ENCODE measurements at places on chromosomes 1 and 21. TPM values are rescaled to one million over a fixed set of nuclear protein-coding genes. Genes with fewer than 3 reads are reported as not detected.

SPRR2A gene
- not detected for total RNA-seq

SMIM1 gene
- 4.1 TPM for total RNA-seq

TTC22 gene
- total RNA-seq: 8.5 TPM

PRRX1 gene
- total RNA-seq: 6.1 TPM

BEND5 gene
- not detected for total RNA-seq

CD244 gene
- total RNA-seq: 3.4 TPM

LCE3E gene
- total RNA-seq: not detected

DNA sequence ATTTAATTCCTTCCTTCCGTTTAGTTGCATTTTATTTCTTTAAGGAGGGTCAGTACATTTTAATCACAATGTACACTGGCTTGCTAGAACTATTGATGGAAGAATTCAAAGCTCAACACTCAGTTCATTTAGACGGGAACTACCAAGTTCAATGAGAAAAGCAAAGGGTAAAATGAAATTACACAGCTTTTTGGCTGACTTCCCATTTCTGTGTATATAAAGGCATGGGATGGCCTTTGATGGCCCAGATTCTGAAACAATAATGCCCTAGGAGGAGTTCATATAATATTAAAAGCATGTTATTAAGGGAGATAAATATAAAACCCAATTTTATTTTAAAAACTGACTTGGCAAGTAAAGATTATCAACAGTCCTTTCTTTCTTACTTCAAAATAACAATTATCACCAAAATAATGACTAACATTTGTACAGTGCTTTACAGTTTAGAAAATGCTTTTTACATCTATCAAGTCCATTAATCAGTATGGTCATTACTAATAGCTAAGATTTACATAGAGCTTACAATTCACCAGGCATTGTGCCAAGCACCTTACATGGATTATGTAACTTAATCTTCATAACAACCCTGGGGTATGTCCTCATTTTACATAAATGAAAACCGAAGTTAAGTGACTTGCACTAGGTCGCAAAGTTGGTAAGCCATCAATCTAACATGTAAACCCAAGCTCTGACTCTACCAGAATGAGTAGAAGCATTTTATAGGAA, 402.4 kb downstream of the OMA1 start:
- no peaks in the 10 kb centered on the region for H3K4me1 ChIP-seq
- H3K4me3 ChIP-seq: no peak overlapping the region
- DNase-seq: no peak
- H3K27me3 ChIP-seq: no peaks in the 10 kb centered on the region

- no peaks in the 10 kb centered on the region for H3K36me3 ChIP-seq
- no peak overlapping the region for H3K4me3 ChIP-seq
- no peaks in the 10 kb centered on the region for H3K27me3 ChIP-seq
- no peak for DNase-seq
- no peak overlapping the region for H3K27ac ChIP-seq
Observed at GRCh38 chr21:38236232-38236631, 20.6 kb upstream of the KCNJ15 start.

DNA sequence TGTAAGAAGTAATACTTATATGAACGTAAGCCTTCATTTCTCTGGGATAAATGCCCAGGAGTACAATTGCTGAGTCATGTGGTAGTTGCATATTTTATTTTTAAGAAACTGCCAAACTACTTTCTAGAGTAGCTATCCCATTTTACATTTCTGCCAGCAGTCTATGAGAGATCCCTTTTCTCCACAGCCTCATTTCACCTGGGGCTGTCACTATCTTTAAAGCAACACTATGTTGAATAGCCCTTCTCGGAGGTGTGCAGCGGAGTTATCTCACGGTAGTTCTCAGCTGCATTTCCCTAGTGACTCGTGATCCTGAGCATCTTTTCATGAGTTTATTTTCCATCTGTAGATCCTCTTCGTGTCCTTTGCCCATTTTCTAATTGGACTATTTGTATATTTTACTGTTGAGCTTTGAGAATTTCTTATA, 93.4 kb downstream of the ADARB1 start:
- no peaks in the 10 kb centered on the region for H3K27me3 ChIP-seq
- DNase-seq: no peak
- H3K36me3 ChIP-seq: peaks cover 10% of the 10 kb centered on the region
- peaks cover 4% of the 10 kb centered on the region for H3K4me1 ChIP-seq

DNA sequence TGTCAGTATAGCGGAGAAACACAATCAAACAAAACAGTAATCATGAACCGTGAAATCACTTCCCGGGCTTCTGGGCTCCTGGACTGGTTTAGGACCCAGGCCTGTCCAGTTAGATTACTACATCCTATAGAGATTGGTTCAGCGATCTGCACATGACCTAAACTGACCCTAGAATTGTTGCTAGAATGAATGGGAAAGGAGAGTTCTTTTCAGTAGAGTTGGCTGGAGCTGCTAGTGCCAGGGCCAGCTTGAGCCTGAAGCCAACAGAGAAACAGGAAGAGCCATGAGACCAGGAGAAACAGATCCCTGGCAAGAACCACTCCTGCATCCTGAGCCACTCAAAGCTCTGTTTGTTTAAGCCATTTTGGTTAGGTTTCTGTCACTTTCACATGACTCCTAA, 474.3 kb upstream of the C1orf87 start:
- H3K27me3 ChIP-seq: no peaks in the 10 kb centered on the region
- no peak for DNase-seq
- no peak overlapping the region for H3K4me3 ChIP-seq
- no peak overlapping the region for H3K27ac ChIP-seq
- H3K4me1 ChIP-seq: no peaks in the 10 kb centered on the region

- no peak overlapping the region for H3K4me3 ChIP-seq
- DNase-seq: no peak
- H3K36me3 ChIP-seq: no peaks in the 10 kb centered on the region
- no peaks in the 10 kb centered on the region for H3K27me3 ChIP-seq
Observed at GRCh38 chr1:109948285-109948630, 36.3 kb upstream of the AHCYL1 start.

- H3K4me3 ChIP-seq: no peak overlapping the region
- no peaks in the 10 kb centered on the region for H3K36me3 ChIP-seq
- DNase-seq: no peak
- H3K4me1 ChIP-seq: no peaks in the 10 kb centered on the region
Observed at GRCh38 chr1:66035616-66036245, 243.0 kb downstream of the PDE4B start.

DNA sequence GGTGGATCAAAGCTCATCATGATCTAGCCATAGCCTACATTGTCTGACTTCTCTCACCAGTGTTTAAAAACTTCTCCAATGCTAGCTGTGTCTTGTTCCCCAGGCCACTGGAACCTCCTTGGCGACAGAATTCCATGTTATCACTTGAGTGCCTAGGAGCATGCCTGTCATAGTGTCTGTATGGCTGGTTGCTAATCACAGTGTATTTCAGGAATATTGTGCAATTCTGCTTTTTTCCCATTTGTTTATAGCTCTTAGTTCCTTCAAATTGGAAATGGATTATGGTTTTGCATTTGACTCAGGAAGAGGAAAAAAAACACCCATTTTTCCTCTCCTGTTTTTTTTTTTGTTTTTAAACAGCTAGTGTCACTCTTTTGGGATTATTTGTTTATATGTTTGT, 25.5 kb downstream of the ROR1 start:
- H3K27ac ChIP-seq: no peak overlapping the region
- H3K36me3 ChIP-seq: no peaks in the 10 kb centered on the region
- DNase-seq: no peak
- peaks cover 10% of the 10 kb centered on the region for H3K4me1 ChIP-seq

GRCh38 chr1:1775327-1776226, 2.7 kb downstream of the NADK start:
- H3K4me3 ChIP-seq: no peak overlapping the region
- peak; percentile 50 for DNase-seq
- H3K27me3 ChIP-seq: no peaks in the 10 kb centered on the region
- peak overlapping the region; percentile 87 for H3K27ac ChIP-seq
- peaks cover 9% of the 10 kb centered on the region for H3K36me3 ChIP-seq
- peaks cover 66% of the 10 kb centered on the region for H3K4me1 ChIP-seq

DNA sequence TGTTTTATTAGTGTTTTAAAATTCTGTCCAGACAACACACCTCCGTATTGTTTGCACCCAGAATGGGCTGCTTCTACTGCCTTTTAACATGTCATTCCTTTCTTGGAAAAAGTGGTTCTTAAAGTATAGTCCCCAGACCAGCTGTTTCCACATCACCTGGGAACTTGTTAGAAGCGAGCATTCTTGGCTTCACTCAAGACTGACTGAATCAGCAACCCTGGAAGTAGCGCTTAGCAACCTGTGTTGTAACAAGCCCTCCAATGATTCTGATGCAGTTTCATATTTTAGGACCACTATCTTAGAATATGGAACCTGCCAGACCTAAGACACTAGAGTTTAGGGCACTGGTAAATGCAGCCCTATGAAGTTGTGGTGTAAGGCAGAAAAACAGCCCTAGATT, 6.0 kb upstream of the PPIE start:
- no peak for DNase-seq
- H3K4me3 ChIP-seq: no peak overlapping the region
- no peaks in the 10 kb centered on the region for H3K36me3 ChIP-seq
- no peaks in the 10 kb centered on the region for H3K4me1 ChIP-seq
- H3K27ac ChIP-seq: no peak overlapping the region

DNA sequence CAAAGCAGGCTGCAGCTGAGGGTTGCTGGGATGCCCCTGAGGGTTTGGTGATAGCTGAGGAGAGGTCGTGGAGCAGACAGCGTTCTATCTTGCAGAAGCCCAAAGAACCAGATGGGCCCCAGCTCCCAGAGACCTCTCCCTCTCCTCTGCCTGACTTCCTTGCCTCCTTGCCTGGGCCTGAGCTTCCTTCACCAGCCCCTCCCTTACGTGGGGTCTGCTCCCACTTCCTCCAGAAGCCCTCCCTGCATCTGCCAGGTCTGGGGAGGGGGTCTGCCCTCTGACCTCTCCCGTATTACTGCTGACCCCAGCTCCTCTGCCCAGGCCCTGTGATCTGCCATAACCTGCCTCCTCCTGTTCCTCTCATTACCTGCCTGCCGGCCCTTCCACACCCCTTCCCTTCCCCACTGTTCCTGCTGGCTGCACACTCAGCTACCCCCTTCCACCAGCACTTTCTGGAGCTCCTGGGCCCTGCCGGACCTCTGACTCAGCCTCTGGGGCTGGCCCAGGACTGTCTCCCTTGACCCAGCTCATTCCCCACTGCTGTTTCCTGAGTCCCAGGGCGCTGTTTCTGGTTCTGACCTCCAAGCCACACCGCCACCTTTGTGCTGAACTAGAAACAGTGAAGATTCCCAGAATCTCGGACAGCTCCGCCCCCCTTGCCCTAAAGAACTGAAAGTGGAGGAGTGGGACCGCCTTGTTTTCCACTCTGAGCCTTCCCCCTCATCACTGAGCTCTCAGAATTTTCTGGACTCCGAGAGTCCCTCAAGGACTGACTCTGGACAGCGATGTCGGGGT, 237.7 kb upstream of the C1orf174 start:
- no peaks in the 10 kb centered on the region for H3K4me1 ChIP-seq
- no peaks in the 10 kb centered on the region for H3K36me3 ChIP-seq
- H3K4me3 ChIP-seq: no peak overlapping the region
- no peak overlapping the region for H3K27ac ChIP-seq
- DNase-seq: no peak

DNA sequence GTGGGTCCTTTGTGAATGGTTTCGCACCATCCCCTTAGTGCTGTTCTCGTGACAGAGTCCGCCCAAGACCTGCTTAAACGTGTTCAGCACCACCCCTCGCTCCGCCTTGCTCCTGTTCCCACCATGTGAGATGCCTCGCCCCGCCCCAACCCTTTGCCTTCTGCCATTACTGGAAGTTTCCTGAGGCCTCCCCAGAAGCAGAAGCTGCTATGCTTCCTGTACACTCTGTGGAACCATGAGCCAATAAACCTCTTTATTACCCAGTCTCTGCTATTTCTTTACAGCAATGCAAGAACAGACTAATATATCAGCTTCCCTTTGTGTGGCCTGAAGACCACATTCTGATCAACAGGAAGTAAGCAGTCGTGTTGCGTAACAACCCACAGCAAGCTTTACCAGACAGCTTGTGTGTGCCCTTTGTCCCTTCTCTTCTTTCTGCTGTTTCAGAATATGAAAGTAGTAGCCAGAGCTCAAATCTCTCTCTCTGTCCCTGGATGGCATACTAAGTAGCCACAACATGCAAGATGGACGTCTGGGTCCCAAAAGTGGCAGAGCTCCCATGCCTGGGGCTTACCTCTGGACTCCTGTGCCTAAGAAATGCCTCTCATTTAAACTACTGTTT, 14.1 kb downstream of the HENMT1 start:
- H3K36me3 ChIP-seq: no peaks in the 10 kb centered on the region
- H3K4me3 ChIP-seq: no peak overlapping the region
- peak overlapping the region; percentile 87 for H3K27ac ChIP-seq
- peaks cover 21% of the 10 kb centered on the region for H3K4me1 ChIP-seq

DNA sequence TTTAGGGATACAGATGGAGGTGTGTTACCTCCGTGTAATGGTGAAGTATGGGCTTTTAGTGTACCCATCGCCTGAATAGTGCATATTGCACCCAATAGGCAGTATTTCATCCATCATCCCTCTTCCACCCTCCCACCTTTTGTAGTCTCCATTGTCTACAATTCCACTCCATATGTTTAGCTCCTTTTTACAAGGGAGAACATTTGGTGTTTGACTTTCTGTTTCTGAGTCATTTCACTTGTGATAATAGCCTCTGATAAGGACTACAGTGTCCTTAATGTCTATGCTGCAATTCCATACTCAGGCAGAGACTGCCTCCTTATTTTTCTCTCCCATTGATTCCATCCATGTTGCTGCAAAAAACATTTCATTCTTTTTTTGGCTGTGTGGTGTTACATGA, 48.7 kb downstream of the OVGP1 start:
- no peaks in the 10 kb centered on the region for H3K27me3 ChIP-seq
- no peak overlapping the region for H3K4me3 ChIP-seq
- H3K36me3 ChIP-seq: no peaks in the 10 kb centered on the region
- H3K4me1 ChIP-seq: no peaks in the 10 kb centered on the region
- H3K27ac ChIP-seq: no peak overlapping the region
- no peak for DNase-seq

GRCh38 chr21:45471525-45472221, 66.7 kb downstream of the COL18A1 start:
- H3K27me3 ChIP-seq: no peaks in the 10 kb centered on the region
- H3K36me3 ChIP-seq: peaks cover 13% of the 10 kb centered on the region
- peaks cover 17% of the 10 kb centered on the region for H3K4me1 ChIP-seq
- no peak overlapping the region for H3K4me3 ChIP-seq
- H3K27ac ChIP-seq: peak overlapping the region; percentile 66

- no peak overlapping the region for H3K4me3 ChIP-seq
- no peaks in the 10 kb centered on the region for H3K27me3 ChIP-seq
- no peaks in the 10 kb centered on the region for H3K4me1 ChIP-seq
- DNase-seq: no peak
Observed at GRCh38 chr1:229381234-229381633, 38.4 kb upstream of the CCSAP start.

- H3K4me3 ChIP-seq: no peak overlapping the region
- no peak for DNase-seq
- H3K4me1 ChIP-seq: no peaks in the 10 kb centered on the region
Observed at GRCh38 chr1:92043621-92044020, 13.8 kb downstream of the EPHX4 start.

GRCh38 chr1:103002005-103002404, 106.3 kb downstream of the COL11A1 start:
- no peak overlapping the region for H3K27ac ChIP-seq
- H3K4me1 ChIP-seq: no peaks in the 10 kb centered on the region
- no peaks in the 10 kb centered on the region for H3K36me3 ChIP-seq
- H3K4me3 ChIP-seq: no peak overlapping the region
- H3K27me3 ChIP-seq: no peaks in the 10 kb centered on the region

- DNase-seq: peak; percentile 90
- H3K4me1 ChIP-seq: peaks cover 6% of the 10 kb centered on the region
- no peaks in the 10 kb centered on the region for H3K27me3 ChIP-seq
- no peak overlapping the region for H3K27ac ChIP-seq
- H3K36me3 ChIP-seq: no peaks in the 10 kb centered on the region
Observed at GRCh38 chr1:119870917-119871596, 25.3 kb downstream of the ADAM30 start.

Data from upper lobe of left lung (tissue), 6 donors.